ENCODE measurements at places on chromosomes 7 and 10.

GRCh38 chr7:116324582-116324981, 114.2 kb downstream of the TES start:
- no peak for DNase-seq

DNA sequence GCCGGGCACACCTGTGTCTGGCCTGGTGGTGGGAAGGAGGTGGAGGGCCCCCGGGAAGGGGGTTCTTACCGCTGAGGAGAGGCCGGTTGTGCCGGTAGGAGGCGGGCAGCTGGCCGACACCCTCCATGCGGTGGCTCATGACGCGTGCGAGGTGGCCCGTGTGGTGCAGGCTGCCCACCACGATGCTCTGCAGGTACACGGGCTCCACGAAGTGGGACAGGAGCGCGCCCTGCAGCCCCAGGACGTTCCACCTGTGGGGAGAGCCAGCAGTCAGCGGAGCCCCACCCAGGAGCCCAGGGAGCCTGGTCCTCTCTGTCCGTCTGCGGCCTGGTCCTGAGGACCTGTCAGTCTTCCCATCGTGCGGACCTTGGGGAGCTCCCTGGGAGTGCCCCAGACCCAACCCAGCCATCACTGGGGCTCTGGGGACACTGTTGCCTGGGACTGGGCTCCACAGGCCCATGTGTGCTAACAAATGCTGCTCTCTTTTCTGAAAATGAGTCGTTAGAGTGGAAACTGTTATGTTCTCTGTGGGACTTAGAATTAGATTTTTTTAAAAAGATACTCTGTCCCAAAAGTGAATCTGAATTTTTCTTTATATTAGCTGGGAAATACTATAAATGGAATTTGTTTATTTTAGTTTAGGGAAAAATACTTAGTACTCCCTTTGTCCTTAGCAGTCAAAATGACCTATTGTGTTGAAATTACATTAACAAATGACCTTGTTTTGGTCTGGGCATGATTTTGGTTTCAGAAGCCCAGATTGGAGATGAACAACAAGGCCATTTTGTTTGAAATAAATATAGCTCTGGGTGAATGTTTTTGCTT, 143.9 kb downstream of the WDR37 start:
- no peak for DNase-seq

DNA sequence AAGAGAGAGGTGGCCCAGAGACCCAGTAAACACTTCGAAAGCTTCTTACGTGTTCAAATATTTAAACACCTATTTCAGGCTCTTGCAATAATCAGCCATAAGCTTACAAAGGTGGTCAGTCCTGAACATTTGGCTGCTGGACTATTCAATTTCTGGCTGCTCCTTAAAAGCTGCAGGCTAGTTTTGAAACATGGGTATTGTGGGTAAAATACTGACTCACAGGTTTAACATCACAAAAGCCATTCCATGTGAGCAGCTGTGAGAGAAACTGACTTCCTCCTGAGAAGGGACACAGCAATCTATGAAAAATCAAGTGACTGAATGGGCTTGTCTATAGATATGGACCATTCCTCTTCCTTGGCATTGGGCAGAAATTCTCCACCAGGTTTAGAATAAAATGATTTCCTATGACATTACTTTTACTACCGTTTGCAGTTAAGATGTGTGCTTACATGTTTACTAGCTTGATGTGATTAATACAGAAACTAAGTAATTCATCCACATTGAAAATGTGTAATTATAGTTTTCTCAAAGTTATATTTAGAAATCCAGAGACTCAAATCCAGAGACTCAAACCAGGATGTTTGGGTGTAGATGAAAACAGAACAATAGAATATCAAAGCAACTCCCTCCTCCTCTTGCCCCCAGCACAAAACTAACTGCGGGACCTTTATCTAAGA, 252.3 kb downstream of the GATA3 start:
- DNase-seq = no peak

DNA sequence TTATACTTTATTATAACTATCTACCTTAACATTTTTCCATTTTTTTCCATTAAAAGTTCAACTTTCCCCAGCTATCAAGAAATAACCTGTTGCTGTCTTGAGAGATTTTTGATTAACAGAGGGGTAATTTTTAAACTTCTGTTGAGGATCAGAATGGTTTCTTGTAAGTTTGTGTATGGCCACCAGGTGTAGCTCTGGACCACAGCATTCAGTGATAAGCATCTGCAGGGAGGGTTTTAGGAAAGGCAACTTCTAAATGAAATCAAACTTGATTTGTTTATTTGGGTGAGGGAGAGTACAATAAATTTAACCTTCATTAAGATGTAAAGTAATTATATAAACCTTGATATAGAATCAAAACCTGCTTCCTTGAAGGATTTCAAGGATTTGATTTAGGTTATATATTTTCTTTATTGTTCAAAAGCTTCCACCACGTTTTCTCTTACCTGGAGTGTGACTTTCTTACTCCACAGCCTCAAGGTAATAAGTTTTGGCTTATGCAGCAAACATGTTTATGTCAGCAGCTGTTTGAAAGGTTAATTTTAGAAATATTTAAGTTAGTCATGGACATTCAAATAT, 153.3 kb downstream of the STK31 start:
- peak; percentile 11 for DNase-seq

DNA sequence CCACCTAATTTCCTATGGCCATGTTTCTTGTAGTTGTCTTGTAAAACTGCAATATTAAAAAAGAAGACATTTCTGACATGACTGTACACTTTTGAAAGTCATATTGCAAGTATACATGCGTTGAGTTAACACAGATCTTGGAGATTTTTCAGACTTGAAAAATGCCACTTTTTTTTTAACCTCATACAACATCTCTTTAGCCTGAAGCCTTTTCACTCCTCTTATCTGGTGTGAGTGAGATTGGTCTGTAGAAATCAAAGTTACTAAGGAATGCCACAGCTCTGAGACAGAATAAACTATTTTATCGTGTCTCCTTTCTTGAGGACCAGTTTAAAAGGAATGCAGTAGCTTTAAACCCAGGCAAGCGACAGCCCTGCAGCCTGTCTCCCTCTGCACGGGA, 43.9 kb upstream of the NEUROD6 start:
- DNase-seq = no peak

DNA sequence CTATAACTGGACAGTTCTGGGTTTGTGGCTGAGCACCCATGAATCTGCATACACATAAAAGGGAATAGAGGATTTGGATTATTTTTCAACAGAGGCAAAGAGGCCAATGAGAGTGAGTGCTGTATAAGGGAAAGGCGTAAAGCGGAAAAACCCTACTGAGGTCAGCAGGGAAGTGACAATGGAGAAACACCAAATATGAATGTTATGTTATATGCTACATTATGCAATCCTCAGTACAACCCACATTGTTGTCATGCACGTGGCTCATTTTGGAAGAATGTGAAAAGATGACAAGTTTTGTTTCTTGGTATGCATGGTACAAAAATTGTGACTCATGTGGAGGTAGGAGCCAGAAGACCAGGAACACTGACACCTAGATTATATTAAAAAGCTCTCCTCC, 113.6 kb upstream of the AMPH start:
- no peak for DNase-seq

DNA sequence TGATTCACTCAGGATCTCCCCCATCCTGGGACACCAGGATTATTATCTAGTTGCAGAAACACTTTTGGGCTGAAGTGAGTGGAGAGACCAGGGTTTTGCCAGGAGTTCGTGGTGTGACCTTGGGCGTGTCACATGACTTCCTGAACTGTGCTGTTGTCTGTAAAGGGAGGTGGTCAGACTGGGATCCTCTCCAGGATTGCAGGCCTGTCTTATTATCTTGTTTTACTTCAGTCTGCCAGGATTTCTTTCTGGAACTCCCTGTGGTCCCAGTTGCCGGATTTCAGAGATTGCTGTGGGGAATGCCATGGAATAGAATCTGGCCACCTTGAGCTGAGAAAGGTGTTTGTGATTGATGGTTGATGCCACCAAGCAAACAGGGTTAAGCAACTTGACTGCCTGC, 35.8 kb downstream of the CRCP start:
- no peak for DNase-seq

- DNase-seq = no peak
These were observed 12.2 kb upstream of the CLCN1 start for GRCh38 chr7:143303733-143304132.

DNA sequence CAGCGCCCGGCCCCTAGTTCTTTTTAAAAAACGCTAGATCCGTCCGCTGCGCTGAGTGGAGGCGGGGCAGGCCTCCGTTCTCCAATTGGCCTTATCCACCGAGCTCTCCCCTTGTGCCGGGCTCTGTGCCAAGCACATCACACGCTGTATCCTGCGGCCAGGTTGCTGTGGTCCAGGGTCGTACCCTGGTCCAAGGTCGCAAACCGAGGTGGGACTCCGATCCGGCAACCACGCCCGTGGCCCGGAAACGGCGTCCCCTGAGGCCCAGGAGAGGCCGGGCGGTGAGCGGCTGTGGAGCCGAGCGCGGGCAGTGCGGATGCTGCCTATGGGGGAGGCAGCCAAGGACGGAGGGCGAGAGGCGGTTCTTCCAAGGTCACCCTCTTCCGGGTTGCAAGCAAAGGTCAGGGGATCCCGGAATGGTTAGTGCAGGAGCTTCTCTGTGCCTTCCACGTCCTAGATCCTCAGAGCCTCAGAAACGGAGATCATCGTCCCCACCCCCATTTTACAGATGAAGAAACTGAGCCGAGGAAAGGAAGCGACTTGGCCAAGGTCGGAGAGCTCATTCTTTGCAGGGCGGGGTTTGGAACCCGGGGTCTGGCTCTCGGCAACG, 72.4 kb upstream of the LRRC4 start:
- DNase-seq = peak; percentile 28

GRCh38 chr7:104978460-104978859, 35.5 kb upstream of the KMT2E start:
- no peak for DNase-seq

- DNase-seq = no peak
These were observed 2.2 kb downstream of the KLHL7 start for GRCh38 chr7:23107781-23108180.

DNA sequence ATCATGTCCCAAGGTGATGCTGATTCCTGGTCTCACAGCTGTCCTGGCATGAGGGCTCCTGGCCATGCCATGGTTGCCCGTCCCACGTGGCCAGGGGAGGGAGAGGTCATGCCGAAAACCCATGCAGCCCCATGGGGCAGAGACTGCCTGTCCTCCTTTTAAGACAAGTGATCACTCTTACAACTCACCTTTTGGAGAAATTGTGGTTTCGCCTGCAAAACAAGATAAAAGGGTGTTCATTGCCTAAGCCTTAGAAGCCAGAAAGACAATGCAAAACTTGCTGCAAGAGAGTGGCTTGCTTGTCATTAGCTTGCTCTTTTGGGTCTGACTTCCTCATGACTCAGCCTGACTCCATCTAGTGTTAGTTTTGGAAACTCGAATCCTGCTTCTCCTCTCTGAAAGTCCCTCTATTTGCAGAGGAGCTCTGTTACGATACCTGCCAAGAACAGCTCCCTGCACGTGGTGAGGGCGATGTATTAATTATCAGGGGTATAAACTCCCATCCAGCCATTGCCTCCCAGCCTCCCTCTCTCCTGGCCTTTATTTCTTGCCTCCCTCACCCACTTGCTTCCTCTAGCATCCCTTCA, 26.7 kb downstream of the TMEM273 start:
- no peak for DNase-seq

- no peak for DNase-seq
These were observed 17.2 kb upstream of the CROT start for GRCh38 chr7:87328281-87328680.

GRCh38 chr10:37872283-37872682, 14.9 kb upstream of the ZNF248 start:
- no peak for DNase-seq

- DNase-seq = no peak
These were observed 11.9 kb downstream of the TSPAN14 start for GRCh38 chr10:80465839-80466590.

DNA sequence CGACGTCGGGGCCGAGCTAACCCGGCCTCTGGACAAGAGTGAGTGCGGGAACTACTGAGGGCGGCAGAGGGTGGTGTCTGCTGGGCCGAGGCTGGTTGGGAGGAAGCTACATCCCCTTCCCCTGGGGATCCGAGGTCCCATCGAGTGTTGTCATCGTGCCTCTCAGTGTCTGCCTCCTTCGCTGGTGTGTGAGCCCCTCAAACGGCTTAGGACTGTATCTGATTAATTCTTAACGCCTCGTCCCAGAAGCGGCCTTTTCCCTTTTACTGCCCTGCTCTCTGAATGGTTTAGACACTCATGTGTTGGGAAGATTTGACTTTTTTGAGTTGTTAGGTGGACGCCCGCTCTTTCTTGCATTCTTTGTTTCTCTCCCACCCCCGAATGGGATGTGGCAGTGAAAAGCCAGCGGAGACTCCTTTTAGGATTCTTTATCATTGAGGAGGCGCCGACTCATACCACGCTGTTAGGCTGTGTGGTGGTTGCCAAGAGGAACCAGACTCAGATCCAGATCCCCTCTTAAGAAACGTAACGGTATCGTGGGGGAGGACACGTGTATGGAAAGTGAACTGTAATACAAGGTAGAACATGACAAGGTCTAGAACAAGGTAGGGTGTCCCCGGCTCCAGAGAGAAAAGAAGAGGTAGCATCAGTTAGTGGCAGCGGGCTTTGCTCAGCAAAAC, 631 bp downstream of the SUPV3L1 start:
- peak; percentile 32 for DNase-seq

DNA sequence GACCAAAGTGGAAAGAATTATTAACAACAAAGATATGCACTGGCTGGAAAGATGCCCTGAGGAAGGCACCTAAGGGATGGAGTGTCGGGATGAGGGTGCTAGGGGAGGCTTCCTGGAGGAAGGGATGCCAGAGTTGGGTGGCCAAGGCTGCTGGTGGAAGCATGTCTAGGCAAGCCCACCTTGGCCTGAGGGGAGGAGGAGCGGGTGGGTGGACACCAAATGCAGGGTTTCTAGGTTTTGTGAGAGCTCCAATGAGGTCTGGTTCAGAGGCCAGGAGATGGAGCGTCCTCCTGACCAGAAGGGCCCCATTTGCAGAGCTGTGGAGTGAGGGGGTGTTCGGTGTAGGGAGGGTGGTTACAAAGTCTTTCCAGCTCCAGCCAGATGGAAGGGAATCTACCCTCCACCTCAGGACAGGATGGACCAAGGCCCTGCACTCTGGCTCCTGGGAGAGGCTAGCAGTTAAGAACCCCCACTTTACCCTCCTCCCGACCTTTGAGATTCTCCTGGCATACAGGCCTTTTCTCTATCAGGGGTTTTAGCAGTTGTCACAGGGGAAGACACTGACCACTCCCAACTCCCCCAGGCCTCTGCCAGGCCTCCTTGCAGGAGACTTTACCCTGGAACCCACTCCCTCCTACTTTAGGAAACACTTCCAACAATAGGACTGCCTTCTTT, 3.0 kb upstream of the DDIT4 start:
- no peak for DNase-seq
